ENCODE measurements at places on chromosomes 3 and 15.

DNA sequence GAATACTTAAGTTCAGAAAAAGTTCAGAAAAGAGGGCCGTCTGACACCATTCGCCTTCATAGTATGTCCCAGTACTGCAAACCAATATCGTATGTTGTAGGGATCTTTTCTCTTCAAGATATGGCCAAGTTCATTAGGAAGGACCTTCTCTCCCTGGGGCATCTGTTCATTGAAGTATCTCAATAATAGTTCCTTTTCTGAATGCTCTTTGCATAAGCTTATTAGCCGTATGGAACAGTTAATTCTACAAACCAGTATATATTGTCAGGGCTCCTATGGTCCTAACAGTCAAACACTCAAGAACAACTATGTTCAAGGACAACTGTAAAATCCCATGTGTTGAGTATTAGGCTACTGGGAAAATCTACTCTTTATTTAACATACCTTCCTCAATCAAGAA lies 203.1 kb downstream of the KLHL25 start:
- DNase-seq = no peak

DNA sequence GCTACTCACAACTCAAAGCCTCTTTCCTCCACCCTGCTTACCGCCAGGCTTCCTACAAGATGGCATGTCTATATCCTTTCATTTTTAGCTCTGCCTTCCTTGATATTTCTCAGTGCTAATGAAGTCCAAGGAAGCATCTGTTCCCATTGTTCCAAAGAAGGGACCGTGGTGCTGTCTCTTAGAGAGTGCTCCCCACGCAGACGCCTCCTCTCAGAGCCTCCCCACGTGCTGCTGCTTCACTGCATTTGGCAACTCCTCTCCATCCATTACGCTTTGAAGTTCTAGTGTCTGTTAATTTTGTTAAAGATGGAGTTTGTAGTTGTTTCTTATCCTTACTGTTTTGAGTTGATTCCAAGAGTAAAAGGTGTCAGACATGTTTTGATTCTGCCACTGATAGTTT lies 26.2 kb downstream of the GNB4 start:
- no peak for DNase-seq

- DNase-seq = no peak
These were observed 960.2 kb upstream of the CFAP20DC start for GRCh38 chr3:60009931-60010478.

DNA sequence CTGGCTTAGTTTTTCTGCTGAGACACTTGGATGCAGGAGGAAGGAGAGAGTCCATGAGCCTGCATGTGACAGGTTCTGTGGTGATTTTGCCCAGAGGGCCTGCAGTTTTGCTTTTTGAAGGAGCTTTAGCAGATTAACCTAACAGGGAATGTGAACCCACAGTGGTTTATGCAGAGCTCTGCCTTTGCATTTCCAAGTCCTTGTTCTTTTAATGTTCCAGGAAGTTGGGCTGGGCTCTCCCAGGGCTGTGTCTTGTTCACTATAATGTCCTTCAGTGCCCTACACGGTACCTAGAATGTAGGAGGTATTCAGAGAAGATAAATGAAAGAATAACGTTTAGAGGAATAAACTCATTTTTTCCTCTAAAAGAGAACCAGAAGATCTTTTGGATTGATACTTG lies 50.3 kb downstream of the PCCB start:
- no peak for DNase-seq

GRCh38 chr3:100893590-100893989 lies 99.6 kb downstream of the ABI3BP start:
- no peak for DNase-seq

DNA sequence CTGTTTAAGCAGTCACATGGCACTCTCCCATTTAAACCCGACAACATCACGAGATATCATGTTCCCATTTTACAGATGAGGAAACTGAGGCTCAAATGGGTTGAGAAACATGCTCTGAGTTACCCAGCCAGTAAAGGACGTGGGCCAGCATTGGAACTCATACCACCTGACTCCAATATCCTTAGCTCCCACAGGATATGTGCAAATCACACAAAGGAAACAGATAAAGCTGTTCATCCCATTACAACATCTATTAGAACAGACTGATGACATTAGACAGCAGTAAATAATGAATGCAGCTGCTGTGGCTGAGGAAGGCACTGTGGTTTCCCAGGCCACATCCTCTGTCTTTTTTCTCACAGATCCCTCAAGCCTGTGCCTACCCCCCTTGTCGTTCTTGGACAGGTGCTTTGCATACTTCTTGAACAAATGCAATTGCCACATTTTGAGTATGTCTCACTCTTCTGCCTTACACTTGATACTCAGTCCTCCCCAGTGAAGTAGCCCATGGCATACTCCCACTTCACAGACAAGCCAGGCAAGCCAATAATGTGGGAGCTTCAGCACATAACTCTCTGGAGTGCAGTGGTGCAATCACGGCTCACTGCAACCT lies 17.7 kb downstream of the FRMD4B start:
- no peak for DNase-seq

DNA sequence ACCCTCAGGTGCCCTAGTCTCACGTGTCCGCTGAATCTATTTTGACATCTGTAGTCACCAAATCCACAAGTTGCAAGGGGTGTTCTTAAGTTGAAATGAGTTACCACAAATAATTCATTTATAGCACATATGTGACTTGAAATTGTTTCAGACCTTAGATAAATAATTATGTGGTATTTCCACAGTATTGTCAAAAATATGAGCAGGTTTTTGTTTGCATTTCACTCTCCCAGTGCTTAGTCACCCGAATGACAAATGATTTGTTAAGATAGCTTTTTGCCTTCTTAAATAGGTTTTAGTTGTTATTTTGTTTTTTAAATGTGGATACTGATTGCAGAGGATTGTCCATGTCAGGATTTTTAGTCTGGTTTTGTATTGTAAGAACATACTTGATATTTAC lies 2.6 kb downstream of the MFSD1 start:
- DNase-seq = no peak

DNA sequence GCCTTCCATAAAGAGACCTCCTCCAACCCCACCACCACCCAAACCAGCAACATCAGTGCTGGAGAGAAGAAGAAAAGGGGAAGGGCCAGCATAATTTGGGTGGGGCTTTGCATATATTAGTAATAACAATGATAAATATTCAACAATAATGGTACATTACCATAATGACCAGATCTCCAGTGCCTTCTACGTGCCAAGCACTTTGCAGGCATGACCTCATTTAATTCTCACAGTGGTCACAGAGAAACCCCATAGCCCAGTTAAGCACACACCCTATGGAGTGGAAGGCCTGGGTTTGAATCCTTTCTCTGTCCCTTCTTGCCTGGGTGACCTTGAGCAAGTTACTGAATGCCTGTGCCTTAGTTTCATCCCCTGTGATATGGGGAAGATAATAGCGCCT lies 49.2 kb downstream of the CORO2B start:
- DNase-seq = no peak

DNA sequence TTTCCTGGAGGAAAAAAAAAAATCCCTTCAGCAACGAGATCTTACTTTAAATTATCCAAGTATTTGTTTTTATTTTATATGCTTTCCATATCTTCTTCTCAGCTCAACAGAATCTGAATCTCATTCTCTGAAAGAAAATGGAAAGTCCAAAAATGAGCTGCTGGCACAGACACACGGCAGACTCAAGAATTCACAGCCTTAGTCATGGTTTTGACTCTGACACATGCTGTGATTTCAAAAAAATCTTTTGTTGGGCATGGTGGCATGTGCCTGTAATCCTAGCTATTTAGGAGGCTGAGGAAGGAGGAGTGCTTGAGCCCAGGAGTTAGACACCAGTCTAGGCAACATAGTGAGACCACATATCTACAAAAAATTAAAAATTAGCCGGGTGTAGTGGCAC lies 565.0 kb downstream of the MAGI1 start:
- peak; percentile 7 for DNase-seq

GRCh38 chr3:2910997-2911396 lies 199.2 kb downstream of the IL5RA start:
- DNase-seq = no peak
